ENCODE measurements at places on chromosomes 4 and X.

GRCh38 chrX:150324919-150325318 lies 38.2 kb upstream of the MAMLD1 start:
- DNase-seq = no peak

DNA sequence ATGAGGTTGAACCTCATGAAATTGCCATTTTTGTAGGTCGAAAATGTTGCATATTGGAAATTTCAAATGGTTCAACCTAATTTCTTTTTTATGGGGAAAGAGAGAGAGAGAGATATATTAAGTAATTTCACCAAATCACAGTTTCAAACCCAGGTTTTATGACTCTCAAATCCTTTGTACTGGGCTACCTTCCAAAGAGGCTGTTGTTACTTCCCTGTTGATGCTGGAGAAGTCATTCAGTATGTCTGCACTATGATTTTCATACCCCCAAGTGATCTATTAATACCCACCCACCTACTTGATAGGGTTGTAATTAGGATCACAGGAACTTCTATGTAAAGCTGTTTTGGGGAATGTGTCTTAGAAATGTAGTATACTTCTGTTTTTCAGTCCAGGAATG lies 109.9 kb downstream of the ZNF330 start:
- DNase-seq = no peak

DNA sequence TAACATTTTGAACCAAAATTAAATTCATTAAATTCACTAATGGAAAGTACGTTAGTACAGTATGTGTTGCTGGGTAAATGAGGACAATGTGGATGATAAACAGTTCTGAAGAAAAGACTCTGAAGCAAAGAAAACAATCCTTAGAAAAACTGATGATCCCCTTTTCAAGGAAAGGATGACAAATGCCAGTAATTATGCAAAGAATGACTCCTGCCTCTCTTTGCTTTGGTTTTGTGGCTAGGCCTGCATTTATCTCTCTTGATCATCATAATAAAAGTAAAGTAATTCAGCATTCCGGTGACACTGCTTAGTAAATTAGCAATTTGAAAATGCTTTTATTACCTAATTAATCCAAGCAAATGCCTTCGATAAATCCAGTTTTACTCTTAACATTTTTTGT lies 652.2 kb upstream of the DIPK2B start:
- no peak for DNase-seq

GRCh38 chr4:94650134-94650495 lies 107.6 kb upstream of the BMPR1B start:
- no peak for DNase-seq

DNA sequence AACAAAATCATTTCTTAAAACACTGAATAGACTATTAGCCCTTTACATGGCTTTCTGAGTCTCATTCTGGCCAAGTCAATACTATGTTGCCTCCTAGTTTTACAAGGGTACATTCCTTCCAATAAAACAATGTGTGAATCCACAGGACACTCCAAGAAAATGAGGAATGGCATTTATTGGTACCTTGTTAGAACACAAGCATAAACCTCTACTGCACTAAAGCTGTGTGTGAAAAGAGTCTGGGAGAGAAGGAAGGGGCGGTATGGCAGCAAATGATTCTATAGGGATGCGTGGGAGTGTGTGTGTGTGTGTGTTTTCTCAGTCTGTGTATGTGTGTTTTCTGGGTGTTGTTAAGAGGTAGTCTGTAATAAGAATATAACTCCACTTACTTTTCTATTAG lies 48.9 kb downstream of the CXCL1 start:
- DNase-seq = no peak

DNA sequence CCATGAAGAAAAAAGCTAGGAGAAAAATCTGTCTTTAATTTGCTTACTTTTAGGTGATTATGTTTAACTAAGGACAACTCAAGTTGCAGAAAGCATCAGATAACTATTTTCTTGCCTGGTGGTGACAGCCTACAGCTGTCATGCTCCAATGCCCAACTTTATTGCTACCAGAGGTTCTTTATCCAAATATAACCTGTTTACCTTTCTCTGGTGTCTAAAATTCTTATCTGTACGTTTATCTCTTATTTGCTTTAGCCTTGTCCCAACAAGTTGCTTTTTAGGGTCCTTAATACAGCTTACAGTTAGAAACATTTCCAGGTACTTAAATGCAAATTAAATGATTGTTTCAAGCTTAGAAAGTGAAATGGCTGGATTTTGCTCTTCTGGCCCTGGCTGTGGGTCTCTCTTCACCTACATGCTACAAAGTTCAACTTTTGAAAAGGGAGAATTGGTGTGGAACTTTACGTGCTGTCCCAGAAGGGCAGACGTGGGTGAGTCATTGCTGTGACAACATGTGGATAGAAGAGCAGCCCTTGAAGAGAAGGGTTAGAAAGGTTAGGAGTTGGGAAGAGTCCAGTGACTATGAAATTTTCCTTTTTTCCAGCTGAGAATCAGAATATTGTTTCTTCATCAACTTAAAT lies 60.7 kb downstream of the HPGD start:
- DNase-seq = no peak

GRCh38 chr4:65046192-65047133 lies 623.8 kb downstream of the EPHA5 start:
- no peak for DNase-seq

- no peak for DNase-seq
These were observed 94.2 kb upstream of the MYOZ2 start for GRCh38 chr4:119041396-119041795.

DNA sequence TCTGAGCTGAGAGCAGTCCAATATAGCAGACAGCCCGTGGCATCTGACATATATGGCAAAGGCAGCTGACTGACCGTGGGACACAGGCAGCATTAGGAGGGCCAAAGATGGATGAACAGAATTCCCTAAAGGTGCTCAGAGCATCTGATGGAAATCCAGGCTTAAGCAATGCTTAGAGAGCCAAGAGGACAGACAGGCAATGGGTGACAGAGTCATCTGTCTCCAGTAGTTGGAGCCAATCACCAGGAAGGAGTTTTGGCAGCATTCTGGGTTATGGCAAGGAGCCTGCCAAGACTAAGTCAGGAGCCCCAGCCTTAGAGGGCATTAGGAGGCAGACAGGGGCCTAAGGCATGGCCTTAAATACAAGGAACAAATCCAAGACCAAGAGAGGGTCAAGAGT lies 153.3 kb upstream of the USP9X start:
- DNase-seq = no peak

DNA sequence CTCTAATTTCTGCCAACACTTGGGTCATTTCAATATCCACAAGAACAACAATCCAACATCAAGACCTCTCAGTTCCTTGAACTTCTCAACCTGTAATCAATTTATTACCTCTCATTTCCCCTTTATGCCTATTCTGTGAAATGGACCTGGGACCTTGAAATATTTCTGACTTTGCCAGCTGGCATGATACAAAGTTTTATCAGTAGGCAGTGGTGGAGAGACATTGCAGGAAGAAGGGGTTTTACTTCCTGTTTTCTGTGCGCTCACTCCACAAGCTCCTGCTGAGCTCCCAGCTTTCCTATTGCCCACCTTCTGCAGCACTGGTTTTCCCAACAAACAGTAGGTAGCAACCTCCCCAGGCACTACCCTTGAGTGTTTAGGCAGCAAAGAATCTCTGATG lies 3.5 kb upstream of the ARHGEF6 start:
- no peak for DNase-seq

DNA sequence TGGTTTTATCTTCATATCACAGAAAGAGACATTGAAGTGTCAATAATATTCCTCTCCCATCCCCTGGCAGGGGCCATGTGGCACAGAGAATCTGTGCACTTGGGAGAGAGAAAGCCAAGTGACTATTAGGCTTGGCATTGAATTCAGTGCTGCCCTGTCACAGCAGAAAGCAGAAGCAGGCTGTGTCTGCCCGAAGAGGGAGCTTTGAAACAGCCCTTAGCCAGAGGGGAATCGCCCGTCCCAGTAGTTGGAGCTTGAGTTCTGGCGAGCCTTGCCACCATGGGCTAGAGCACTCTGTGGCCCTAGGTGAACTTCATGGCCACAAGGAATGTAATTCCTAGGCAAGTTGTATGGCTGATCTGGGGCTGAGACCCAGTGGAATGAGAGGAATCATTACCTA lies 282.5 kb upstream of the PCDH10 start:
- no peak for DNase-seq

DNA sequence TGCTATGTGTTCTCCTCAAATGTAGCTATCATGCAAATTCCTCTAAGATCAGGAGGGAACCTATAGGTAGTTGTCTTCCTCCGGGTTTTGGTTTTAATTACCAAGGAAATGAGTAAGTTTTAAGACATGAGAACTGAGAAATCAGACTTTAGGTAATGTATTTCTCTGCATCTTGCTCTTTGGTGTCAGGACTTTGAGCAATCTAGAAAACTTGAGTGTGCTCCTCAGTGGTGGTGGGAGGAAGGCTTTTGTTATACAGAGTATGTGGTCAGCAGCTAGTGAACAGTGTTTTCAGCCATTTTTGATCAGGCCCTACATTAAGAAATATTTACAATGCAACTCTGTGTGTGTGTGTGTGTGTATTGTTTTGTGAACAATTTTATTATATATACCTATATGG lies 224.1 kb downstream of the KLHL13 start:
- DNase-seq = no peak

DNA sequence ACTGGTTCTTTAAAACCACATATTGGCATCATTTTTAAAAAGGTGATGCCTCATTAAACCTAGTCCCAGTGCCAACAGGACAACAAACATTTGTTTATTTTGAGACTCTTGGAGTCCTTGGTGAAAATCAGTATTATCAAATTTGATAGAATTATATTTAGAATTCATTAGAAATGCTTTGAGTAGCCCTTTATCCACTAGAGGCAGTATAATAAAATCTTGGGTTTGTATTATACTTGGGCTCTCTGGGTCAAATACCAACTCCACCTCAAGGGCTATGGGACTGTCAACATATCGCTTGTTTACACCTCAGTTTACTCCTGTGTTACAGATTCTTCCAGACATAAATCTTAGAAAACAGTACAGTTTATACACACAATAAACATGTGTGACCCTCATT lies 335.7 kb upstream of the FSTL5 start:
- no peak for DNase-seq
